Activated CD4-positive, CD25-positive, alpha-beta regulatory T cell treated with anti-CD3 and anti-CD28 coated beads, Interleukin-2, amount 50 U/mL, for 24 hours (primary cell): ENCODE measurements at places on chromosomes 5 and 9.

DNA sequence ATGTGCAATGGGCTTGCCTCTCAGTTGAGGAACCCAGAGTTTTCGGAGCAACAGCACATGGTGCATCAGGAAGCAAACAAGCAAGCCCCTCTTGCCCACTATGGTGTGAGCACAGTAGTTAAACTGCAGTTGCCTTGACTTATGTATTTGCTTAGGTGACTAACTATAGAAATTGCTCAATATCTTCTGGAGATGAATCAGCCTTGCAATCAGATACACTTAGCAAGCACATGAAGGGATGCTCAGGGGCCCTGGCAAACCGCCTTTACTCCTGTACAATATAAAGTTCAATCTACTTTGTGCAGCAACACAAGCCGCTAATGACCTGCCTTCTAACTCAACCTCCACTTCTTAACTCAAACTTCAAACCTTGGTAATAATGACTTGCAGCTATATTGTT is 581.7 kb upstream of the RIOK2 start:
- no peak for ATAC-seq

DNA sequence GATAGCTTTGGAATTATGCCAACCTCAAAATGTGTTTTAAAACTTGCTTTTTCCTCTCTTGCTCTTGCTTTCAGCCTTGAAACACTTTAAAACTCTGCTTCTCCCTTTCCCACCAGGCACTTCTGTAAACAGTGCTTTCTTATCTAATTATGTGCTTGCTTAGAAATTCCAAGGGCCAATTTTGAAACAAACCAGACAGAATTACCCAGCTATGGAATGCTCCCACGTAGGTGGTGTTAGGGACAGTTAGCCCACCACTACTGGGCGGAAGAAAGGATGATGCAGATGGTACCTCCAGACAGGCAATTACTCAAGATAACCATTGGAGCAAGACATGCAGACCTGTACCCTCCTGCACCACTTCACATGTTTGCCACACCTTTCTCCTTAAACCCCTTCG is 523.0 kb upstream of the PTPRD start:
- ATAC-seq: no peak

- no peak for ATAC-seq
Observed at GRCh38 chr5:134459010-134459403, 47.3 kb upstream of the CDKN2AIPNL start.

DNA sequence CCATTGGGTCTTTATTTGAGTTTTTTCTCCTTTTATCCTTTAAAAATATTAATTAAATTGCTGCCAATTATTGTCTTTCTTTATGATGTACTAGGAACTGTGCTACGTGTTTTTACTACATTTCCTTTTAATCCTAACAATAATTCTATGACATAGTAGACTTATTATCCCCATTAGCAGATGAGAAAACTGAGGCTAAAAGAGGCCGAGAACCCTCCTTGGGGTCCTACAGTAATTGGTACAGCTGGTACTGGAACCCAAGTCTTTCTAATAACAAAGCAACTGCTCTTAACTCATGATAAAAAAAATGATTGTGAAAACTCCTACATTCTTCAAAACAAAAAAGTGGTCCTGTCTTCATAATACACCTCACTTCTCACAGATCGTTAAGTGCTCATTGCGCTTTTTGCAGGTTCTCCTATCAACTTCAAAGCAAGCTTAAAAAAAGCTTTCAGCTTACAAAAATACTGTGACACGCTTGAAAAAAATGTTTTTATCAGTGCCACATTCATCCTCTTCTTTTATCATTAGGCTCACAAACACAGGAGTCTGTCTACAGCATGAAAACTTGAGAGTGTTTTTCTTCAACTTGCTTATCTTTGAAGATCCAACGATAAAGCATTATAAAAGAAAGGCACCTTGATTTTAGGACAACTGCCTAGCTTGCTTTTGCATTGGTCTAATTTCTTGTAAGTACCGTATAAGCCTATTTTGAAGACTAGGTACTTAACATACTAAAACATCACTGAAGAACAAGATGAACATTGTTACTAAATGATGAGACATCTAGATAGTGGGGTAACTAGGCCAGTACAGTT is 32.4 kb downstream of the FYB1 start:
- ATAC-seq: peak; percentile 15

- ATAC-seq: no peak
Observed at GRCh38 chr5:151199581-151200185, 24.2 kb downstream of the CCDC69 start.

DNA sequence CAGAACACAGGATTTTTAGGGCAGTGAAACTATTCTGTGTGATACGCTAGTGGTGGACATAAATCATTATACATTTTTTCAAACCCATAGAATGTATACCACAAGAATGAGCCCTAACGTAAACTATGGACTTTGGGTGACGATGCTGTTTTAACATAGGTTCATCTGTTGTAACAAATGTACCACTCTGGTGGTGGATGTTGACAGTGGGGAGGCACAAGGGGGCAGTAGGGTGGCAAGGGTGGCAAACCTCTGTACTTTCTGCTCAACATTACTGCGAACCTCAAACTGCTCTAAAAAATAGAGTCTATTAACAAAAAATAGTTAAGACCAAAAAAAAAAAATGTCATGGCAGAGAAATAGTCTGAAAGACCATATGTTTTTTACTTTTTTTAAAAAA is 9.1 kb upstream of the MVB12B start:
- ATAC-seq: no peak

GRCh38 chr9:115162946-115163345 is 45.0 kb upstream of the TNC start:
- ATAC-seq: no peak

GRCh38 chr9:13576101-13576500 is 296.6 kb upstream of the MPDZ start:
- ATAC-seq: no peak

DNA sequence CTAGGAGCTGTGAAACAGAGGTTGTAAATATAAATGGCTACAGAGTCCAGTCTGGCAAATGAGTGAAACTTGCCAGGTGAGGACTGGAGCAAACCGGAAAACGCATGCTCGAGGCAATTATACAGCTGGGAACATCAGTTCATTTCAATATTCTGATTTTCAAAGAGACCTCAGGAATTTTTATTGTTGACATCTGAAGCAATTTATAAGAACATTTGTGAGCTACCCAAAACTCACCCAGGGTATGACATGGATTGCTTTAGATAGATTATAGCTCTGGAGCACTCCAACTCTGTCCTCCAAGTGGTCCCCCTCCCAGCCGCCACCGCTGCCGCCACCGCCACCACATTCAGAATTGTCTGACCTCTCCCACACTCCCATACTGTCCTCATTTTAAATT is 84.6 kb upstream of the GRAMD2B start:
- no peak for ATAC-seq

DNA sequence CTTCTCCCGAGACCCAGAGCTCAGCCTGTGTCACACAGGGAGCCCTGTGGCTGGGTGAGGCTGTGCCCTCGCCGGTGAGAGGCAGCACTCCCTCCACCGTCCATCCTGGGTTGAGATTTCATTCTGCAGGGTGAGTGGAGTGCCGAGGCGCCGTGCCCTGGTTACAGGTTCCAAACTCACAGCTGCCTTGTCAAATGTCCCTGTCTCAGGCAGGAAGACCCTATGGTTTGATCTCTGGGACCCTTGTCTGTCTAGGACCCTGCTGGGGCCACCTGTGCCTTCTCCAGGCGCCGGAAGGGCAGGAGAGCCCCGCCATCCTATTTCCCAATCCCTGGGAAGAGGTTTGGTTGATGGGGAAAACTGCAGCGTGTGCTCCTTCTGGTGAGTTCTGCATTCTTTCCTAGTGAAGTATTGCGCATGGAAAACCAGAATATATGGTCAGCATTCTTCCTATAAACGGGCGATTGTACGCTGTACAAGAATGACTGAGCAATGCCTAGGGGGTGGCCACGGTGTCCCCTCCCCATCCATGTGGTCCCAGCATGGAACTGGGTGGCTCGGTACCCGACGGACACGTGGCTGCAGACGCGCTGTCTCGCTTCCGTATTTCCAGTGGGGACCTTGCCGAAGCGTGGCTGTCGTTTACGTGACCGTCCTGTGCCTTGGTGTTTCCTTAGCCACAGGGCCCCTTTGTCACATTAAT is 95.9 kb upstream of the COL5A1 start:
- ATAC-seq: no peak

- ATAC-seq: no peak
Observed at GRCh38 chr5:160133071-160133917, 14.0 kb upstream of the PWWP2A start.

- no peak for ATAC-seq
Observed at GRCh38 chr5:74320526-74320925, 320.0 kb downstream of the ENC1 start.

GRCh38 chr9:113542741-113543140 is 79.2 kb downstream of the RGS3 start:
- ATAC-seq: no peak

GRCh38 chr5:174943785-174944184 is 219.4 kb downstream of the MSX2 start:
- ATAC-seq: no peak

- no peak for ATAC-seq
Observed at GRCh38 chr5:140570058-140570457, 5.4 kb downstream of the SLC35A4 start.

GRCh38 chr5:156042726-156043125 is 284.2 kb upstream of the SGCD start:
- no peak for ATAC-seq

DNA sequence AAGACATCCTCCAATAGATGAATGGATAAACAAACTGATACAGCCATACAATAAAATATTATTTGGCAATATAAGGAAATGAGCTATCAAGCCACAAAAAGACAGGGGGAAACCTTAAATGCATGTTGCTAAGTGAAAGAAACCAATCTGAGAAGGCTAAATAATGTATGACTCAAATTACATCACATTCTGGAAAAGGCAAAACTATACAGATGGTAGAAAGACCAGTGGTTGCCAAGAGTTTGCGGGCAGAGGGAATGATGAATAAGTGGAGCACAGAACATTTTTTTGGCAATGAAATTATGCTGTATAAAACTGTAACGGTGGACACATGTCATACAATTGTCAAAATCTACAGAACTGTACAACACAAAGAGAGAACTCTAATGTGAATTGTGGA is 63.3 kb downstream of the CSF2 start:
- ATAC-seq: no peak

DNA sequence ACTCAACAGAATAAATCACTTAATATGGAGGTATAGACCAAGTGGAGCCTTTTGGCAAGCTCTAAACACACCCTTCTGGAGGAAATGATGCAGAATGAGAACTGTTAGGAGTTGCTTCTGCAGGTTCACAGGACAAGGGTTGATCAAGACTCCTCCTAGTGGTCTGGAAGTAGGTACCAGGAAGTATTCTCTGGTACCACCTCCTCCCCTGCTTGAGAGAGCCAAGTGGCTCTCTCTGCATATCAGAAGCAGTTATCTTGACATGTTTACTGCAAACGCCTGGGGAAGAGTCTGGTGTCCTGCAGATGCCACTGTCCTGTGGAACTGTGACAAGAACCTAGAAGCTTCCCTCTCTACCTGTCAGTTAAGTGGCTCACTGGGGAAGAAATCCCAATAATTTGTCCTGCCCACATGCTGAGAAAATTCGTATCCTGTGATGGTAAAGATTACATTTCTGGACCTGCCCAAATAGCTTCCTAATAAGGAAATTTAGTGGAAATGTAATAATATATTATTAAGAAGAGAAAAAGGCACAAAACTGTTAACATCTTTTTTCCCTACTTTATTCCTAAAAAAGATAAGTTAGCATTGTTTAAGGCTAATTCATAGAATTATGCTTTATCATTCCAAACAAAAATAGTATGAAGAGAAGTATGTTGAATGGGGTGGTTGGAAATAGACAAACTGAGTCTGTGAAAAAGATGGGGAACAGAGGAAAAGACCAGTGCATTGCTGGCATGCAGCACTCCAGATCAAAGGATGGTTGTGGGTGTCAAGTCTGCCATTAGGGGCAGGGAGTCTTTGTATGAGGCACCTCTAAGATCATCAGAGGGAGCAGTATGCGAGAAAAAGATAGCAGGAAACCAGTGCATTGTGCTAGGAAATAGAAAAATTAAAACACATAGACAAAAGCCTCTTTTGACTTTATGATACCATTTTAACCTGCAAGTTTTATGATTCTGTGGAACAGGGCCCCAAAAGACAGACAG is 118.8 kb downstream of the CDC42SE2 start:
- ATAC-seq: peak; percentile 43

DNA sequence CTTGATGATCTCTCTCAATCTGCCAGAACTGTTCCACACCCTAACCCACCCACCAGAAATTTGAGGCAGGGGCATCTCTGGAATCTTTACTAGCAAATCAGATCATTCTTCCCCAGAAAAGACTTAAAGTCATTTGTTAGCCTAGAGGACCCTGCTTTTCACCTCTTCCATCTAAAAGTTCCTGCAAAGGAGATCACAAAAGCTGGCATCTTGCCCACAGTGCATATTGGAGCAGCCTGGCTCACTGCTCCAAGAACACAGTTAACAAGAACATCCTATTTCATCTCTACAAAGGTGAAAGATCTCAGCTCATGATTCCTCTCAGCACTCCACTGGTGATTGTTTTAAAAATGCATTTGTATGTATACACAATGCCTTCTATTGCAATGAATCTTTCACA is 36.3 kb downstream of the GABRP start:
- no peak for ATAC-seq

DNA sequence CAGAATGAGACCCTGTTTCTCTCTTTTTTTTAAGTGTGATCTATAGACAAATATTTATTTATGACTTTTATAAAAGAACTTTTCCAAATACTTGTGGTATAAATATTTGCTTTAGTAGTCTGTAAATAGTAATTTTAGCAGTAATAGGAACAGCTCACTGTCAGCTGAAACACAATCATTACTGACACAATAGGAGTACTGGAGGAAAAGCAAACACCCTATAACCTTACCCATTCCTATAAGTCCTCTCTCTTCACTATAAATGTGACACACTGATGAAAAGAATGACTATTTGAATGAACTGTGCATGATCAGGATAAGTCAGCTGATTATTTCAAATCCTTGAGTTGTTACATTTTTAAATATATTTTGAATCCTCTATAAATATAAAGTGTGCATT is 72.4 kb downstream of the CDH12 start:
- no peak for ATAC-seq

DNA sequence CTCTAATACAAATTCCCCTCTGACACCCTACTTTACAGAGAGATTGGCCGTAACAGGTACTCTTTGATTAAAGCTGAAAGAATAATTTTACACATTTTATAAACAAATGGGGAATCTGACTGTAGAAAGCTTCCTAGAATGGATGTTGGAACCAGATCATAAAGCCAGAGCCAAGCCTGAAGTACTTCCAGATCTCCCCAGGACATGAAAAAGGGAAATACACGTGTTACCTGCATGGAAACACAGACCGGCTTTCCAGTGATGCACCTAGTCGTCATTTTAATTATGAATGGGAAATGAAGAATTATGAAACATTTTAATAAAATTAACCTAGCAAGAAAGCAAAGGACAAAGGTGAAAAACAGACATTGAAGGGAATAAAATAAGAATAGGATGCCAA is 66.5 kb downstream of the ERCC6L2 start:
- no peak for ATAC-seq

DNA sequence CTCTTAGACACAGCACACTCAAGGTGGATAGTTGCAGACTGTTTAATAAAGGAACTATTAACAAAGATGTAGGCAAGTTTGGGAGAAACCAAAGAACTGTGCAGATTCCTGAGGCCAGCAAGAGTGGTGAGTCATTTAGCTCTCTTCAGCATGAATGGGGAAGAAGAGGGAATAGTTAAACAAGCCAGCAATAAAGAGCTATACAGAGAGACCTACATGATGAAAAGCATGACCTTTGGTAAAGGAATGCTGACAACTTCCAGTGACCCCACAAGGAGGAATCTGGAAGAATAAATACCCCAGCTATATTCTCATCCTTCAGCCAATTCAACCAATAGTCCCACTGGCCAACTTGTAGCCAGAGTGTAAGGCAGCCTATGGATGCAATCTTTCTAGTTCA is 706.0 kb upstream of the GRAMD2B start:
- ATAC-seq: no peak

- peak; percentile 61 for ATAC-seq
Observed at GRCh38 chr9:114968671-114969070, 38.3 kb upstream of the TNFSF8 start.
